ENCODE measurements at places on chromosomes 12 and 14.
A peak's percentile ranks its signal among the peaks of the same experiment; 100 is the strongest.

DNA sequence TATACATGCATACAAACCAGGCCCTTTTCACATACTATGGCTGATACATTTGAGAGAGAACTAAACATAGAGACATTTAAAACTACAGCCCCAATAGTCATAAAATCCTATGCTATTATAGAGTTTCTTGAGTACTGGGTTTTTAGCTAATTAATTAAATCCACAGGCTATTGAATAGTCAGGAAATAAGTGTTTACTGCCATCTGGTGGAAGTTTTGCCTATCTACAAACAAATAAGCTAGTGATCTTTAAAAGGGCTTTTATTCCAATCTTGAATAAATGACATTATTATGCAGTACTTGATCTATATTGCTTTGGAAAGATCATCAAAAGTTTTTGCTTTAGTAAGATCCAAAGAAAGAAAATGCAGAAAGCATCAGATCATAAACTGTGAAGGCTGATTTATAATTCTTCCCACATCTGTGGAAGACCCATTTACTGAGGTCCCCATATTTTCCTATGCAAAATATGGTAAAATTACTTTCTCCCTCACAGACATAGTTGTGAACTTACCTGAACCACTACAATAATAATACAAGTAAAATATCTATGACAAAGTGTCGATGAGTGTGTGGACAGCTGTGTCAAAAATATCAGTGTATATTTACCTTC is 131.3 kb downstream of the ITPR2 start:
- DNase-seq: no peak

- peak; percentile 84 for DNase-seq
Measured at GRCh38 chr12:46661110-46661845, 164.5 kb downstream of the SLC38A4 start.

- DNase-seq: no peak
Measured at GRCh38 chr12:1812650-1813302, 7.6 kb upstream of the LRTM2 start.

DNA sequence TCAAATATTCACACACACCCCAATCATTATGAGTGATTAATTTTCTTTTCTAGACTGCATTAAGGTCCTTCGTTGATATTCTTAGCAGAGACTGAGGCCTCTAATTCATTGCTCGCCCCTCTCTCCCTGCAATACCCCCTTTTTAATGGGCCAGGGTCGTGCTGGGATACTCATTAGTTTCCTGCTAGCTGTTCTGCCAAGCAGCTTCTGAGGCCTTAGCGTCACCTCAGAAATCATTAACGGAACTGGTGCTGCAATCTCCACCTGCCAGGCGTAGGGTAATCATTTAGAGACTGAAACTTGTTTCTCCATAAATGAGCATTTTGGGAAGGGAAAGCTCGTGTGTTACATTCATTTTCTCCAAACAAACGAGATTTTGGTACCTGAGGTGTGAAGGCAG is 1054.7 kb downstream of the GALC start:
- DNase-seq: no peak

DNA sequence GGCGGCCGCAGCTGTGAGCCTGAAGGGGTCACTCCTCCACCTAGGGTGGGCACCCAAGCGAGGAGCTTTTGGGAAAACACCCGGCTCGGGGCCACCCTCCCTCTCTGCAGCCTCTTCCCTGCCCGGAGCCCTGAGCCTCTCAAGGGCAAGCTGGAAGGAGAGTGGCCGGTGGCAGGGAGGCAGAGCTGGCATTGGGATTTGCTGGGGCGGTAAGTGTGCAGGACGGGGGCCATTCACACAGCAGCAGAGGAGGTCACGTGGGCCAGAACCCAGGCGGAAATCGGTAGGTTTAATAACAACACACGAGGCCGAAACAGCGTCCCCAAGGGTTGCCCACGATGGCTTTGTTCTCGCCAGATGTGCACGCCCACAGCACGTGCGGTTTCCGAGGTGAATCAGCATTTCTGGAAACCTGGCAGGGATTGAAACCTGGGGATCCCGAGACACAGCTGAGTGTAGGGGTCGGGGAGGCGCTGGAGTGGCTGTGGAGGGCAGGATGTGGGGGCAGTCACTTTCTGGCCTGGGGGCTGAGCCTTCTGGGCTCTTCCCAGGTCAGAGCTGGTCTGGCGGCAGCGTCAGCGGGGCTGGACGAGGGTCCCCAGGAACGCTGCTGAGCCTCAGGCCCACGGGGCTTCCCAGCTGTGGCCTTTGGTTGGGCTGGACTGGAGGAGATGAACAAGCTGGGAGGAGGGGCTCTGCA is 23.5 kb downstream of the NOC4L start:
- DNase-seq: no peak

- DNase-seq: no peak
Measured at GRCh38 chr12:107484230-107484629, 201.4 kb upstream of the PWP1 start.

DNA sequence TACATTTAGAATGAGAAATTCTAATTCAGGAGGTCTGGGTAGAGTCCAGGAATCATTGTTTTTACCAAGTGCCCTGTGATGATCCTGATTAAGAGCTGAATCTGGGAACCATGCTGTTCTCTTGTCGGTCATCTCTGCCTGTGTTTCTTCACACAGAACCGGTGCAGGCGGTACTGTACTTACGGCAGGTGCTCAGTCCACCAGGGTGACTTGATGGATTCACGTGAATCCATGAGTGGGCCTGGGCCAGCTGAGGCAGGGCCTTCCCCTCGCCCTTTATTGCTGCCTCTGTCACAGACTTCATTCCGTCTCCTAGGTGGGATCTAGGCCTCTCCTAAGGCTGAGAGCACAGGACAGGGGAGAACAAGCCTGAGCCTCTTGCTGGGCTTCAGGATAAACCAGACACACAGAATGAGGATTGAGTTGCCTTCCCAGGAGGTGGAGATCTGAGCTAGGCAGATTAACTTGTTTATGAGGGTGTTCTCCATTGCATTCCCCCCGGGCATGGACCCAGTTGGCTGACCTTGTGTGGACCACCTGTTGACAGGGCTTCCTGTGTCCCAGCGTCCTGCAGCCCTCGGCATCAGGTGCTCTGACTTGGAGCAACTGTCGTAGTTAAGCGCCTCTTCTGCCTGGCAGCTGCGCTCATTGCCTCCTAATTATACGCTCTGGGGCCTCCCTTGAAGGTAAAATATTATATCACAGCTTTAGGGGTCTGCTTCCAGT is 42.1 kb downstream of the B4GALNT3 start:
- no peak for DNase-seq

- DNase-seq: no peak
Measured at GRCh38 chr12:47808050-47808449, 11.7 kb downstream of the HDAC7 start.

GRCh38 chr14:39568809-39569538 is 136.7 kb upstream of the FBXO33 start:
- no peak for DNase-seq

- DNase-seq: no peak
Measured at GRCh38 chr14:102282751-102283465, 22.1 kb downstream of the MOK start.

DNA sequence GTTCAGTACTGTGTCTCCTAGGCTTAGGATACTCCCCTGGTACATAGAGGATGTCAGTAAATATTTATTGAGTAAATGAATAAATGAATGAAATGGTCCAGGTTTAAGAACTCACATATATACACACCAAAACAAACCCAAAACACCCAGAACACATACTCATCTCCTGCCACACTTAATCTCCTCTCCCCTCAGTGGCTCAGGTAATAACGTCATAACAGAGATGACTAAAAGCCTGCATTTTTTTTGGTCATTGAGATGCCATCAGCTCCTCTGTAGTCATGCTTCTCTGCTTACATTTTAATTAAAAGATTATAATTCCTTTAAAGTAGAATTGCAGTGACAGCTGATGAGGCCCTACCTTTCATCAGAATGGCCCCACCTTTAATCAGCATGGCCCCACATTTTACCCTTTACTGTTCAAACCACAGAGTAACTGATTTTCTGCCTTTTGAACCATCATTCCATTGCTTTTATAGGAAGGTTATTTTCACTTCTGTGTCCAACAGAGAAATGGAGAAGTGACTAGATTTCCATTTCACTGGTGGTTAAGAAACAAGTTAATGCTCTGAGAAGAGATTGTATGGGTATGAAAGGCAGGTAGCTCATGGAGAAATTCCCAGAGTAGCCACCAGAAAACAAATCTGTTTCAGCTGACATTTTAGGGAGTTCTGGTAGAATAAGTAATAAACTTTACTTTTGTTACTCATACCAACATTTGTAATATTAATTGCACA is 193.4 kb upstream of the ATP2B1 start:
- DNase-seq: no peak

DNA sequence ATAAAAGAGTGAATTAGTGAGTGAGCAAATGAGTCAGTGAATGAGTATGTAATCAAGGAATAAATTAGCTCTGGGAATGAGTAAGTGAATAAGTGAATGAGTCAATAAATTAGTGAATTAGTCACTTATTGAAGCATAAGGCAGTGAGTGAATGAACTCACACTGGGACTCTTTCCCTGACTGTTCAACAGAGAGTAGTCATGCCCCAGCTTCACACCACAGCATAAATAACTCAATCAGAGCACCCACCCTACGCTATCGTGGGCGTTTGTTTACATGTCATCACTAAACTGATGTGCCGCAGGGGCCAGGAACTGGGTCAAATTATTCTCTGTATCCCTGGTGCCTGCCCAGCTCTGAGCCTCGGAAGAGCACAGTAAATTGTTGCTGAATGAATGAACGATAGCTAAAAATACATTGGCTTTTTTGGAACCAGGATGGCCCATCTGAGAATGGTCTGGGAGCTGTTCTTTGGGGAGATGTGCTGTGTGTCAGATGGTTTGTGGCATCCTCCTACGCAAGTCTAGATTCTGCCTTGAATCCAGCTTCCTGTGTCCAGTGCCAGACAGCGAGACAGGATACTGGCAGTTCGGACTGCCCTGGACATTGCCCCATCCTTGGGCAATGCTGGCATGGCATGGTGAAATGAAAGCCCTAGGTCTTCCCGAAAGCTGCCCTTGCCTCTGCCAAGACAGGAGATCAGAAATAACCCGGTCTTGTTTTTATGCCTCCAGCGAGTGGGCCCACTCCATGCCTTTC is 98.0 kb upstream of the RTL1 start:
- no peak for DNase-seq

DNA sequence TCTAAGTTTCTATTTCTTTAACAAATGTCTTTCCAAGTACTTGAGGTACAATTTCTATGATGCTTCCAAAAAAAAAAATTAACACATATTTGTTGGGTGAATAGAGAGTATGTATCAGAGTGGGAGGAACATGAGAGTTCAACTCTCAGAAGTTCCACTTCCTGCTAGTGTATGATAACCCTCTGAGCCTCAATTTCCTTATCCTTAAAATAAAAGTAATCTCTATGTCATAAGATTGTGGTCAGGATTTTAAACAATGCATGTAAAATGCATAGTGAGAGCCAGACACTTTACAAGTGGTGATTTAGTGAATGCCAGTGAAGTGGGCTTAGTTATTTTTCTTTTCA is 270.3 kb upstream of the AMIGO2 start:
- DNase-seq: peak; percentile 13

DNA sequence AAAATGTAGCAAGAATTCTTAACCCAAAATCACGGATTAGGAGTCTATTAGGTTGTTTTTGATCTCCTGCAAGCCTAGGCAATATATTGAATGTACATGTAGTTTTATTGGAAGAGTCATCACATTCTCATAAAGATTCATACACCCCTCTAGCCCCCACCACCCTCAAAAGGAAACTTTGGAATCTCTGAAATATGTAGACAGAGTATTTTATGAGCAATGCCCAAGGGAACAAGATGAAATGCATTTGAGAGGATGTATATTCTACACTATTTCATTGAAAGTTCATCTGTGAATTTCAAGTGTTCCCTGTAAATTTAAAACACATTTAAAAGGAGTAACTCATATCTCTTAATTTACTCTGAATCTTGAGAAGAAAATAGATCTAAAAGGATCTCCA is 103.7 kb downstream of the SYT1 start:
- DNase-seq: no peak

- no peak for DNase-seq
Measured at GRCh38 chr12:110688446-110689280, at the start of gene HVCN1. TSS of gene HVCN1 (minus strand) at chr12:110689115. CDS start at chr12:110683245, 5,870 bp downstream.

- peak; percentile 5 for DNase-seq
Measured at GRCh38 chr12:121005346-121005815, 10.9 kb downstream of the C12orf43 start.

DNA sequence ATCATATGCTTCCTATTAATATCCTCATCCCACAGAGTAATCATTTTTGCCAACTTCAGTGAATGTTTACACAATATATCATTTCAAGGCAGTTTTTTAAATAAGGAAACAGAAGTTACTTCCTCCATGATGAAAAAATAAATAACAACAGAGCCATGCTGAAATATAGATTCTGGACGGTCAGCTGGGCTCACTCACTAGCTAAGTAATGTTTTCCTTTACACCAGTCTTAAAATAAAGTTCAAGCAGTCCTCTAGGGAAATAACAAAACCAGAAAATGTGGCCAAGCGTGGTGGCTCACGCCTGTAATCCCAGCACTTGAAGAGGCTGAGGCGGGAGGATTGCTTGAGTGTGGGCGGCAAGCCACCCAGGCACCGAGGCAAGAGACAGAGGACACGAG is 28.7 kb downstream of the AICDA start:
- no peak for DNase-seq

DNA sequence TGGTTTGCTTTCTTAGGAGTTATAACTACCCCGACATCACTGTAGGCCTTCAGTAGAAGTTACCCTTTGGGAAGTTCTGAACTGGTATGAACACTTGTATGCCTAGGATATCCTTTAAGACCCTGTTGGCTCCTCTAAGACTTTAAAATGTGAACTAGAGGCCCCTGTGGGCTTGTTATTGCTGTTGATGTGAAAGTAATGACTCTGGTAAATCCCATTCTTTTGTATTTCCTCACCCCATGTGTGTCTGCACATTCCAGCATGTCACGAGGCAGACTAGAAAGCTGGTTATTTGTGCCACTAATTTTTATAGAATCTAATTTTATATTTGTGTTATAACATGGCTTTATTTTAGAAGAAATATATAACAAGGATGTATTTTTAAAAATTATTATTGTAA is 48.9 kb downstream of the SERPINA10 start:
- DNase-seq: no peak

DNA sequence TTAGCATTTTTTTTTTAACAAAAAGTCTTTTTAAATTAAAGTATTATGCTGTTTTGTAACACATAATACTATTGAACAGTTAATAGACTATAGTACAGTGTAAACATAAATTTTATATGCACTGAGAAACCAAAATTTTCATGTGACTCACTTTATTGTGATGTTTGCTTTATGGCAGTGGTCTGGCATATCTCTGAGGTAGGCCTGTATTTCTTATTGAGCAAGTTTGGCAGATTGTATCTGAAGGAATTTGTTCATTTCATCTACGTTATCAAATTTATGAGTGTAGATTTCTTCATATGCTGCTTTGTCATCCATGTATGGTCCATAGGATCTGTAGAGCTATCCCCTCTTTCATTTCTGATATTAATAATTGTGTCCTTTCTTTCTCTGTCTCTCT is 78.8 kb upstream of the PDE3A start:
- DNase-seq: no peak
